ENCODE measurements at places on chromosomes 3 and 15.

DNA sequence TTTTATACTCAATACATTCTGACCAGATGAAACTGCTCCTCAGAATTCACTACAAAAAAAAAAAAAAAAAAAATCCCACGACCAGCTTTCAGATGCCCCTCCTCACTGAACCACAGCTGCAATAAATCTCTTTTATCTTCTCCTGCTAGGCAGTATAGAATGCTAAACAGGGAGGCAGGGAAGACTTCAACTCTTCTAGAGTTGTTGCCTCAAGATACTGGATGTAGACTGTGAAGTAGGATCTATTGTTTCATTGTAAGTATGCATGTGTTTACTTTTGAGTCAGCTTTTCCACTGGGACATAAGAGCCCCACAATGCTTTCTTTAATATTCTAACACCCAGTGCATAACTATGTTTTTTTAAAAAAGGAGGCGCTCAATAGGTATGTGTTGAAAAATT is 401.4 kb downstream of the TBL1XR1 start:
- H3K4me3 ChIP-seq, result no peak overlapping the region
- no peaks in the 10 kb centered on the region for H3K36me3 ChIP-seq
- peaks cover 12% of the 10 kb centered on the region for H3K27me3 ChIP-seq
- DNase-seq, result no peak
- no peaks in the 10 kb centered on the region for H3K4me1 ChIP-seq
- no peak overlapping the region for H3K27ac ChIP-seq

GRCh38 chr15:41666353-41666920 is 6.2 kb downstream of the MGA start:
- no peak for DNase-seq
- H3K27ac ChIP-seq, result no peak overlapping the region
- peaks cover 43% of the 10 kb centered on the region for H3K4me1 ChIP-seq
- no peak overlapping the region for H3K4me3 ChIP-seq
- no peaks in the 10 kb centered on the region for H3K27me3 ChIP-seq

DNA sequence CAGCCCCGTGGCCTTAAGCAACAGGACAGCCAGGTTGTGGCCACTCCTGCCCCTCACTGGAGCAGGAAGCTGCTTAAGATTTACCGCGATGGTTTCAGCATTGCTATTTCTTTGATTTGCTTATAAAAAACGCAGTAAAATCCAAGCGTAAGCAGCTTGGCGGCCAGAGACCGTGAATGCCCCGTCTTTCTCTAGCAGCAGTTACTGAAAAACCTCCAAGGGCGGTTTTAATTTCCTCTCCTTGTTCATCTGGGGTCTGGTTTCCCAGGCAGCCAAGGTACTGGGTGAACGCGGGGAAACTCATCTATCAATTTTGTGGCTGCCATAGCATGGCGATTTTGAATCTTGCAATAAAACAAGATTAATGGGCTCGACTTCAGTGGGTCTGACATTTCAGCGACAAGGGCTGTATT is 130.3 kb downstream of the MINAR1 start:
- no peaks in the 10 kb centered on the region for H3K4me1 ChIP-seq
- DNase-seq, result no peak
- no peak overlapping the region for H3K27ac ChIP-seq
- no peak overlapping the region for H3K4me3 ChIP-seq
- no peaks in the 10 kb centered on the region for H3K36me3 ChIP-seq
- H3K27me3 ChIP-seq, result peaks cover 63% of the 10 kb centered on the region

- peak overlapping the region; percentile 86 for H3K4me3 ChIP-seq
- H3K27me3 ChIP-seq, result no peaks in the 10 kb centered on the region
- H3K4me1 ChIP-seq, result peaks cover 42% of the 10 kb centered on the region
- H3K27ac ChIP-seq, result peak overlapping the region; percentile 93
- DNase-seq, result no peak
Measured at GRCh38 chr15:72785432-72785831, 1.9 kb upstream of the ADPGK start.

DNA sequence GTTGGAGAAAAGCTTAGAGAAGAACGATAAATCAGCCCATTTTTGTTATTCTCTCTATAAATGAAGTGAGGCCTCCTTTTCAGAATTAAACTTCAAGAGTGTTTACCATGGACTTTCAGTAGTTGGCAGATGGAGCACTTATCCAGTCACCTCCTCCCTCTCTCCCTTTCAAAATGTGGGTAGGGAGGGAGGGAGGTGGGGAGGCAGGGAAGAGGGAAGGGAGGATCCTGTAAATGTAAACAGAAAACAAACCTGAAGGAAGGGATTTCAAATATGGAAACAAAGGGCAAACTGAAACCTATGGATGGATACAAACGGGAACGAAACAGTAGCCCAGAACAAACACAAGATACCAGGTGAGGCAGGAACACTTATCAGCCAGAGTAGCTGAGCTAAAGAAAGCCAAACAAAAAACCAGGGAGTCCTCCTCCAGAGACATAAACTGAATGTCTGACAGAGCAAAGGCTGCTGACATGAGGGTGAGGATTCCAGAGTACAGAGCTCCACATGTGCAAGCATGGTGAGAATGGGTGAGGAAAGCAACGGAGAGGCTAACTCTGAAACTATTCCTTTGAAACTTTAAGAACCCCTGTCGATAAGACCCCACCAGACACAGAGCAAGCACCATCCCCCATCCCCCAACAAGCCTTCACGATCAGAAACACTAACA is 41.0 kb upstream of the GP5 start:
- no peak overlapping the region for H3K4me3 ChIP-seq
- no peak overlapping the region for H3K27ac ChIP-seq
- no peaks in the 10 kb centered on the region for H3K27me3 ChIP-seq
- H3K4me1 ChIP-seq, result peaks cover 15% of the 10 kb centered on the region
- H3K36me3 ChIP-seq, result peaks cover 56% of the 10 kb centered on the region

DNA sequence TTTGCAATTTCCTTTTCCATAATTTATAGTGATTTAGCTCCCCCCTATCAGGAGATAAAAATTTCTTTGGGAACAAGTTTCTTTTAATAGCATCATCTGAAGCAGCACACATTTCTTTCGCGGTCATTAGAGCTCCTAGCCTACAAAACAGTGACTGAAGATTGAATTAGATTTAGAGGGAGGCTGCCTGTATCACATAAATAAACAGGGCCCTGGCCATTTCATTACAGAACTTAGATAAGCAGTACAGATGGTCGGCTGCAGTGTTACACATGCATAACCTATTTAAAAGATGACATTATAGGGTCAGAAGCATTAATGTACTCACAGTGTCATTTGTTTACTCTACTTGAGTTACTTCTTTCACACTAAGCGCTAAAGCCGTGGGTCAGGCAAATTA is 81.4 kb upstream of the SLC25A26 start:
- H3K27me3 ChIP-seq, result peaks cover 40% of the 10 kb centered on the region
- DNase-seq, result no peak
- H3K36me3 ChIP-seq, result no peaks in the 10 kb centered on the region

DNA sequence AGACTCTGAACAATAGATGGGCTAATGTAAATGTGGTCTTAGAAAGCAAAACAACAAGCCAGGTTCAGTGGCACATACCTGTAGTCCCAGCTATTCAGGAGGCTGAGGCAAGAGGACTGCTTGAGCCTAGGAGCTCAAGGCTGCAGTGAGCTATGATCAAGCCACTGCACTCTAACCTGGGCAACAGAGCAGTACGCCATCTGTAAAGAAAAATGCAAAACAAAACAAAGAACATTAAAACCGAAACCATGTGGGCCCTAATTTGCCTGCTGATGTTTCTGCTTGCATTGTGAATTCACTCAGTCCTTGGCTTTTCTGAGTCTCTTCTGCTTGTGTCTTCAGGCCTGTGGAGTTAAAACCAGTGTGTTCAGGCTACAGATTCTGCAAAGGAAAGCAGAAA is 56.7 kb downstream of the CCNL1 start:
- peaks cover 25% of the 10 kb centered on the region for H3K4me1 ChIP-seq
- H3K4me3 ChIP-seq, result peak overlapping the region; percentile 7
- no peak for DNase-seq
- no peaks in the 10 kb centered on the region for H3K36me3 ChIP-seq
- no peaks in the 10 kb centered on the region for H3K27me3 ChIP-seq
- peak overlapping the region; percentile 67 for H3K27ac ChIP-seq

- no peaks in the 10 kb centered on the region for H3K4me1 ChIP-seq
- no peak overlapping the region for H3K4me3 ChIP-seq
- peaks cover 23% of the 10 kb centered on the region for H3K27me3 ChIP-seq
- no peak for DNase-seq
Measured at GRCh38 chr3:142853270-142854168, 35.4 kb downstream of the PCOLCE2 start.

GRCh38 chr3:23873941-23874340 is 42.8 kb downstream of the NKIRAS1 start:
- peaks cover 23% of the 10 kb centered on the region for H3K4me1 ChIP-seq
- no peaks in the 10 kb centered on the region for H3K27me3 ChIP-seq
- H3K27ac ChIP-seq, result no peak overlapping the region
- H3K4me3 ChIP-seq, result no peak overlapping the region
- DNase-seq, result no peak

GRCh38 chr3:196418601-196419000 is 13.6 kb downstream of the UBXN7 start:
- H3K4me1 ChIP-seq, result peaks cover 71% of the 10 kb centered on the region
- no peak overlapping the region for H3K4me3 ChIP-seq
- peak overlapping the region; percentile 42 for H3K27ac ChIP-seq
- no peak for DNase-seq
- no peaks in the 10 kb centered on the region for H3K27me3 ChIP-seq

DNA sequence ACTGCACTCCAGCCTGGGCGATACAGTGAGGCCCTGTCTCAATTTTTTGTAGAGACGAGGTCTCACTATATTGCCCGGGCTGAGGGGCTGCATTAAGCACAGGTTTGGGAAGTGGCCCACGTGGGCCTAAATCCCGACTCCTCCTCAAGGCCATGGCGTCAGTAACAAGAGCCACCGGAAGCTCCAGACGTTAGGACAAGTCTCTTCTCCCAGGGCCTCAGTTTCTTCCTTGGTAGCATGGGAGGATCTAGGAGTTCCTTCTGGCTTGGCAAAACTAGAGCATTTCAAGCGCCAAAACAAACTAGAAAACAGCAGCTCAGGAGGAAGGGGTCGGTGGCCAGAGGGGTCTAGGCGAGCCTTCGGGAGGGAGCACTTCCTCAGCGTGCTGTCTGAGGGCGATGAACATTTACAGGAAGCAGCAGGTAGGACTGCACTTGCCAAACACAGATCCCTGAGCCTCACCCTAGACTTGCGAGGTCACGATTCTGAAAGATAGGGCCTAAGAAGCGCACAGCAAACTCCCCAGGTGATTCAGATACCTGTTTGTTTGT is 536 bp downstream of the SNAPC5 start:
- peak overlapping the region; percentile 88 for H3K4me3 ChIP-seq
- H3K36me3 ChIP-seq, result peaks cover 74% of the 10 kb centered on the region
- peaks cover 33% of the 10 kb centered on the region for H3K4me1 ChIP-seq
- DNase-seq, result no peak
- H3K27me3 ChIP-seq, result no peaks in the 10 kb centered on the region
- H3K27ac ChIP-seq, result peak overlapping the region; percentile 95

Measured in central memory CD8-positive, alpha-beta T cell (primary cell).